Skeletal muscle tissue (tissue), 5 donors: ENCODE measurements at places on chromosomes 5 and 9. TPM values are rescaled to one million over a fixed set of nuclear protein-coding genes. Genes with fewer than 3 reads are reported as not detected.

The OR2S2 gene
- total RNA-seq = not detected

The NCBP1 gene
- total RNA-seq = 50.1 TPM

The DEPDC1B gene
- total RNA-seq = 3.1 TPM

The FIBCD1 gene
- not detected for total RNA-seq

The RLN2 gene
- total RNA-seq = not detected

The DDX4 gene
- total RNA-seq = not detected

The RASGRF2 gene
- total RNA-seq = 1.0 TPM

The TRIM41 gene
- total RNA-seq = 15.1 TPM

The SPATA31D4 gene
- not detected for total RNA-seq

The CTXN3 gene
- total RNA-seq = 1.0 TPM

The GARIN3 gene
- total RNA-seq = not detected

The UTP15 gene
- total RNA-seq = 17.2 TPM

The HTR4 gene
- total RNA-seq = not detected

The ZNF883 gene
- total RNA-seq = 3.1 TPM

The ZFP2 gene
- total RNA-seq = 1.6 TPM

The NEUROG1 gene
- total RNA-seq = not detected

The NUTM2F gene
- not detected for total RNA-seq

The CYLC2 gene
- total RNA-seq = not detected

The RAI14 gene
- total RNA-seq = 11.5 TPM

The F2RL1 gene
- 0.52 TPM for total RNA-seq

The PTPN3 gene
- total RNA-seq = 7.8 TPM

The GAS1 gene
- total RNA-seq = 113 TPM

The MEGF10 gene
- total RNA-seq = 77.8 TPM

The C8G gene
- total RNA-seq = not detected

The OR1J1 gene
- not detected for total RNA-seq

The SPATA31C1 gene
- total RNA-seq = not detected

The SERINC5 gene
- total RNA-seq = 21.4 TPM

The FBXW5 gene
- 45.4 TPM for total RNA-seq

The IL31RA gene
- 1.0 TPM for total RNA-seq

The FBP2 gene
- total RNA-seq = 72.5 TPM

The C5orf63 gene
- 3.7 TPM for total RNA-seq

The ARL10 gene
- total RNA-seq = 9.4 TPM

The LCNL1 gene
- total RNA-seq = under 0.01 TPM

The ACTL7B gene
- not detected for total RNA-seq

The IL4 gene
- total RNA-seq = not detected

The SPINK6 gene
- total RNA-seq = not detected

The RETREG1 gene
- total RNA-seq = 61.1 TPM

The QRFP gene
- total RNA-seq = not detected

The PCDHGB4 gene
- total RNA-seq = 4.7 TPM

The FAM53C gene
- total RNA-seq = 17.2 TPM

The KCNIP1 gene
- total RNA-seq = 4.2 TPM

The PLPP7 gene
- total RNA-seq = 34.4 TPM

The ROPN1L gene
- not detected for total RNA-seq

The ZDHHC11B gene
- 1.0 TPM for total RNA-seq

The INSYN2B gene
- not detected for total RNA-seq

The BNC2 gene
- 10.4 TPM for total RNA-seq

The HAUS6 gene
- 10.4 TPM for total RNA-seq

The UBTD2 gene
- 45.9 TPM for total RNA-seq

The SMIM23 gene
- not detected for total RNA-seq

The IL5 gene
- not detected for total RNA-seq

The TENT4A gene
- total RNA-seq = 15.1 TPM

The PTGS1 gene
- total RNA-seq = 2.6 TPM
